Kidney glomerular epithelial cell (primary cell): ENCODE measurements at places on chromosomes 7 and 10.

DNA sequence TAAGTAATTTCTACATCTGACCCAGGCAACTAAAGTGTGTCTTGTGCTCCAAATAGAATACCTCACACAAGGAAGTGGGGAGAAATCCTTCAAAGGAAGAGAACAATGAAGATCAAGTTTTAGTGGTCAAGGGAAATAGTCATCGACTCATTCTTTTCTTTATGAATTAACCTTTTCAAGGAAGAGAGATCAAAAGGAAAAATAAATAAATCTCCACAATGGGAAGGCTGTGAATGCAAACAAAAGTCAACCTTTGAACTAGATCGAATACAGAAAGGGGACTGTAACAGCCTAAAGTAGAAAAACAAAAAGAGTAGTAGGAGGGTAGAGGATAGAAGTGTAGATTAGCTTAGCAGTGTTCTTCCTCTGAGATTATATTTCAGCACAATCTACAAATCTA lies 274.6 kb upstream of the COBL start:
- no peak for DNase-seq

DNA sequence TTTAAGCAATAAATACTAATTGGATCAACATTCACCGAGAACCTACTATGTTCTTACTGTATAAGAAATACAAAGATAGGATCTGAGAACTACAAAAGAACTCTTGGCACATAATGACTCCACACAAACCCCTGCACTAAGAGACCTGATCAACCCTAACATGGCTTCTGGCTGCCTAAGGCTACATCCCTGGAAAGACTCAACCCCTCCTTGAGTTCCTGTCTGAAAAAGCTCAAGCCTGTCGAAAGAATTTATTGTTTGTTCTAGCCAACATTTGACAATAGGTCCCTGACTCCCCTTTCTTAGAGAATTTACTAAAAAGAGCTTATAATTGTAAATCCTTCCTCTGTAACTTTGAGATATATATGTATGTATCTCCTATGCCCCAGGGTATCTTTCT lies 125.3 kb upstream of the SGCE start:
- no peak for DNase-seq

DNA sequence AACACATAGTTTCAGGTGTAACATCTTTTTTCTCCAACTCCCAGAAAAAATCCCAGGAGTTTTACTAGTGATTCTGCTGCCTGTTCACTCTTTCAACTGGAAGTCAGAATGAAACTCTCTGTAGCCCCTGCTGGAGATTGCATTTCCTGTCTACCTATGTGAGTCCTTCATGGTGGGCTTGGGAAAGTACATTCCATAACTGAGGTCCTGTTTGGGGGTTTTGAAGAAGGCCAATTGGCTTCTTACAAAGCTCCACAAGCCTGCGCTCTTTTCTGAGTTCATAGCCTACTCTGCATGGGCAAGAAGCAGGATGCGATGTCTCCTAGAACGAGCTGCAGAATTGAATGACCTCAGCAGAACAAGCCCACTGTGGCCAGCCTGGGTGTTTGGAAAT lies 86.7 kb downstream of the LYZL2 start:
- DNase-seq = no peak

GRCh38 chr7:121872831-121873288 lies at the start of gene PTPRZ1:
PTPRZ1 (plus strand) TSS chr7:121873161; CDS start chr7:121873500, 339 bp downstream.
- no peak for DNase-seq

DNA sequence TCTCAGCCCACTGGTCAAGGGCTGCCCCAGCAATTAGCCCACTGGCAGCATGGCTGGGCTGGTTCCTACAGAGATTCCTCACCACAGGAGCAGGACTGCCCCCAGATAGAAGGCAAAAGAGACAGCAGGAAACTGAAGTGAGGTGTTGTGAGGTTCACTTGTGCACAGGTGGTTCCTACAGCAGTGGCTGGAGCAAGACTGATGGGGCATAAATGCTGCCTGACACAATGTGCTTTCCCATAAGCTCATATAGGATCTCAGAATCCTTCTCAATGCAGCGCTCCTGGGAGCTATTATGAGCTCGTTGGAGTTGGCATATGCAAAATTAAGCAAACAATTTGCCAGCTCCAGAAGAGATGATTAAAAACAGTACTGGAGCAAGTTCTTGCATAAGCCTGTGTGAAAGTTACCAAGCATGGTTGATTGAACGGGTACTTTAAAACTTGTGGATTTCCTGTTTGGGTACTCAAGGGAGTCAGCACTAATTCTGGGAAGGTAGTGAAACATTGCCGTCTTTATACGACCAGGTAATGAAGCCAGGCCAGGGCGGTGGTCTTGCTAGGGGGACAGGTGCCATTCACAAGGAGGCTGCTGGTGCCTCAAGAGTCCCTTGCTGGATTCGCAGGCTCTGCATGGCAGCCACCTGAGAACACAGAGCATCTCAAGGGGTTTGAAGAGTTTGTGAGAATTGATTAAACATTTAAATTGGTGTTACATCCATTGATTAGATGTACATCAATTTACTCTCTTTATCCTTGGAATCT lies 20.3 kb upstream of the PRKCQ start:
- no peak for DNase-seq

GRCh38 chr10:73506491-73506890 lies 10.7 kb upstream of the PPP3CB start:
- DNase-seq = no peak
